ENCODE measurements at places on chromosomes 4 and X.

- H3K27ac ChIP-seq = no peak overlapping the region
- H3K27me3 ChIP-seq = no peaks in the 10 kb centered on the region
- no peaks in the 10 kb centered on the region for H3K36me3 ChIP-seq
- H3K4me1 ChIP-seq = no peaks in the 10 kb centered on the region
- no peak for DNase-seq
These were observed 20.7 kb upstream of the PROM1 start for GRCh38 chr4:16104520-16104919.

- H3K4me3 ChIP-seq = no peak overlapping the region
- no peak for DNase-seq
- H3K36me3 ChIP-seq = no peaks in the 10 kb centered on the region
- H3K27ac ChIP-seq = no peak overlapping the region
- H3K4me1 ChIP-seq = no peaks in the 10 kb centered on the region
These were observed 7.5 kb upstream of the PTCHD1 start for GRCh38 chrX:23327104-23327503.

DNA sequence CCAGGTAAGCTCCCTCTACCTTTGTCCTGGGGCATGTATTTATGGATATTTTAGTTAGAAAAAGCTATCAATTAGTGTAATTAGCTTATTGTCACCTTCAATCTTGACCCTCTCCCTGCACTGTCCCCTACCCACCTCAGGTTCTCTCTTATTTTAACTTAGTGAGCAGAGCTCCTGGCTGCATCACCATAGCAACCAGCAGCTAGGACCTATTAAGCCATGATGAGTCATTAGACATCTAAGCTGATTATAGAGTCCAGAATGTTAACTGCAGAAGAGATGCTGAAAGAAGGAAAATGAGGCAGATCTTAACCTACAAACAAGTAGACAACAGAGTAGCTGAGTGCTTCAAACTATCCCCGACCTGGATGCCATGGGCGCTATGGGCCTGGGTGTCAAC lies 36.6 kb downstream of the MAGEE2 start:
- H3K4me1 ChIP-seq = no peaks in the 10 kb centered on the region
- H3K36me3 ChIP-seq = no peaks in the 10 kb centered on the region
- H3K4me3 ChIP-seq = no peak overlapping the region
- no peak for DNase-seq
- H3K27ac ChIP-seq = no peak overlapping the region

- peaks cover 15% of the 10 kb centered on the region for H3K4me1 ChIP-seq
- H3K27me3 ChIP-seq = no peaks in the 10 kb centered on the region
- H3K27ac ChIP-seq = no peak overlapping the region
These were observed 42.4 kb downstream of the SOD3 start for GRCh38 chr4:24837781-24838180.

DNA sequence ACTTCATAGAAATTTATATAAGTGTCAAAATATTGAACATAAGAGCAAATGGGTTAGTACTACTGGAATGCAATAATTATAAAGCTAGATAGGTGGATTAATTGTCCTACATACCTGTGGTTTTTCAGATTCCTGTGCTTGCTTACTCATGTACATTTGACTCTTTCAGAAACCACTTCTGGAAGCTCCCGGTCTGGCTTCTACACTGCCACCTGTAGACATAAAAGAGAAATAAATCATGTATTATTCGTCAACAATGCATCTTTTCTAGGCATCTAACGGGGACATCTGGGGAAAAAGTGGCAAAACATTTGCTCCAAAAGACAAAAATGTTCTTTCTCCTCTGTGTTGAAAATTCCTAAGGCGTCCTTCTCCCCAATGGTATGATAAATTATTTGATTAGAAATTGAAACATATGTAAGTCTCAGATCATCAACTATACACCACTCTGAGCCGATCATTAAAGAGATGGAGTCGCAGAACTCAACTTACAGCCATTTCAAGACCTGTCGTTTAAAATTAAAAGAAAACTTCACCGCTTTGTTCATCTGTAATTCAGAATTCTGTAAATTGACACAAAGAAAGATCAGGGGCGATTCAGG lies 648.7 kb upstream of the DIPK2B start:
- H3K36me3 ChIP-seq = no peaks in the 10 kb centered on the region
- H3K4me3 ChIP-seq = no peak overlapping the region
- no peak overlapping the region for H3K27ac ChIP-seq
- no peaks in the 10 kb centered on the region for H3K4me1 ChIP-seq
- no peak for DNase-seq

- H3K36me3 ChIP-seq = no peaks in the 10 kb centered on the region
- H3K27me3 ChIP-seq = no peaks in the 10 kb centered on the region
- H3K27ac ChIP-seq = no peak overlapping the region
These were observed 250.0 kb downstream of the GPAT3 start for GRCh38 chr4:83785891-83786290.

- H3K4me1 ChIP-seq = no peaks in the 10 kb centered on the region
- H3K36me3 ChIP-seq = no peaks in the 10 kb centered on the region
- H3K4me3 ChIP-seq = no peak overlapping the region
These were observed 24.0 kb downstream of the ABCB7 start for GRCh38 chrX:75131973-75132627.

DNA sequence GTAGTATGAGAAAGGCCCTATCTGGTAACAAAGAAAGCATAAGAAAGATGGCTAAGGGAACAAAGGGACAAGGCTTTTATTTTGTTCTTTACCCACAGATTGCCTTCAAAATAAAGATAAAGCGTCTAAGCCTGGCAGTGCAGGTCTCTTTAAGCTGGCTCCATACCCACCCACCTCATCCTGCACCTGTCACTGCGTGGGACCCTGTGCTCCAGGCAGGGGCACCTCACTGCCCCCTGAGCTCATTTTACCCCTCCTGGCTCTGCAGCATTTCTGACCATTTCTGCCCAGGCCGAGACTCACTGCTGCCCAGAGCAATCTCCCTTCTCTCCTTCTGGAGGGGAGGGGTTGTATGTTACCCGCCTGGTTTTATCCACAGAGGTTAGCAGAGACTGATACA lies 1.7 kb upstream of the CYP4V2 start:
- H3K27me3 ChIP-seq = no peaks in the 10 kb centered on the region
- no peaks in the 10 kb centered on the region for H3K4me1 ChIP-seq
- H3K4me3 ChIP-seq = no peak overlapping the region
- peaks cover 3% of the 10 kb centered on the region for H3K36me3 ChIP-seq

DNA sequence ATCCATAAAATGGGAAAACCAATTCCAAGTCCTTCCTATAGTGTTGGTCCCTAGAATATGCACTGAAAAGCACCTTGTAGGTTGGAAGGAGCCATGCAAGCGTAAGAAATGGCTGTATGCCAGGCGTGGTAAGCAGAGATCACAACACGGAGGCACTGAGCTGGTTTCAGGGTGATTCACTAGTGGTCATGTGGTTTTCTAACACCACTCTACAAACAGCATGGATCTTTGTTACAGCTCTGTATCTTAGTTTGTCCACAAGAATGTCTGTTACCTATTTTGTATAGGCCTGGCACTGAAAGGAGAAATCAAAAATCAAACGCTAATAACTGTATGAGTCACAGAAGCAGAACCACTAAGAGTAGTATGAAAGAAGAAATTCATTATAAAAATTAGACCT lies 71.9 kb downstream of the MAGEB17 start:
- H3K27ac ChIP-seq = no peak overlapping the region
- no peaks in the 10 kb centered on the region for H3K27me3 ChIP-seq
- no peak overlapping the region for H3K4me3 ChIP-seq
